Inflammatory macrophage treated with lipopolysaccharide for 1 hour (primary cell): ENCODE measurements at places on chromosomes 1 and 21.

GRCh38 chr1:228919914-228920313, 184.6 kb downstream of the RHOU start:
- no peak for DNase-seq

- DNase-seq: no peak
These were observed 693.4 kb downstream of the ADGRL2 start for GRCh38 chr1:82494117-82494516.

DNA sequence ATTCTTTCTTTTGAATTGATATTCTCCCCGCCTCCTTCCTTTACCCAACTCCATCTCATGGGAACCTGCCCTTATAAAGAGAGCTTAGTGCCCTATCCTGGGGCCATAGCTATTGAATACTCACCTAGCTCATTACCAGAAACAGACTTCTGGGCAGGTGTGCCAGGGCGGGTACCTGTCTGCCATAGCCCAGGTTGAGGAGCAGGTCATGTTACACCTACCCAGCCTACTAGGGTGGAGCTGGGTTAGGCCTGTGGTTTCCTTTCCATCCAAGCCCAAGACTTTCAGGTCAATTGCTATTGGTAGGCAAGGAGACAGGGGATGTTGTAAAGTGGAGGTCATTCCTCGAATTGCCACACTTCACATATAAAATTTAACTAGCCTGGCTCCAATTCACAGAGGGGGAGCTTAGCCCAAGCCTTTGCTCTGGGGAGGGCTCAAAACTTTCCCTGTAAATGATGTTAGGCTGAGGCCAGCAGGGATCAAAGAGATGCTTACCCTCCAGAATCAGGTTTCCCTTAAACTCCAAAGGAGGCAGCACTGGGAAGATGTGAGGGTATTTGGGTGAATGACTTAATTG, 87.1 kb upstream of the IPO9 start:
- no peak for DNase-seq

- no peak for DNase-seq
These were observed 131.8 kb downstream of the ACBD6 start for GRCh38 chr1:180370597-180370996.

DNA sequence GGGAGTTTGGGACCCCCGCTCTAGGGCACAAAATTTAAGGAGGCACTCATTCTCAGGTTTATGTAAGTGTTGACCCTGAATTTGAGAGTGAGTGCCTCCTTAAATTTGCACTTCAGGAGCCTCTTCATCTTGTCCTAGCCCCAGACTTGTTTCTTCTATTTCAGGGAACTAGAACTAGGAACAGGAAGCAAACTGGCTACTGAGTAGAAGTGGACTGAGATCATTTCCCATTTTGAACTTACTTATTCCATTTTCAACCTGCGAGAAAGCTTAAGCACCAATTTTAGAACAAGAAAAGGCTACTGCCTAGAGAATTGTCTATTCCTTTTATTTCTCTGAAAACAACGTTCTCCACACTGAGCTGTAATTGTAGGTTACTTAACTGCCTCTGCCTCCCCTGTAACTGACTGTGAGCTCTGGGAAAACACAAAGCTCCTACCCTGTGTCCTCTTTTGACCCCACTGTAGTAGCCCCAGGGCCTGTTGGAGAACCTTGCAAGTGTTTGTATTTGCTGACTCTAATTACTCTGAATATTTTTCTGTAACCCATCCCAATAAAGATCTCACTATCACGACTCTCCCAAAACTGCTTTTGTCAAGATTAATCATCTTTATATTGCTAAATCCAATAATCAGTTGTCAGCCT, 2.5 kb downstream of the PPT1 start:
- DNase-seq: peak; percentile 75

DNA sequence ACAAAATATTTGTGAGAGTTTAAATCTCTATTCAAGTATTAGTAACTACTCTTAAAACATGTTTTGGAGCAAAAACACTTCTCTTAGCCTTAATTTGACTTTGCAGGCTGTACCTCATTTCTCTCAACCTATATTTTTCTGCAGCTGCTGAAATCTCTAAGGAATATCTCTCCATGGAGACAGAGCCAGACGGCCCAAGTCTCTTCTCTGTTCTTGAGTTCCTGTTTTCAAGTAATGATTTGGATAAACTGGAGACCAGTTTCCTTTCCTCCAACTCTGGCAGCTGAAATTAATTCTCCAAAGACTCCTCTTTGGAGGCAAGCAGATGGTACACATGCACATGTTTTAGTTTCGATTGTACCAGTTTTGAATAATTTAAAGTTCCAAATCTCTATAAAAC, 659.7 kb upstream of the NEGR1 start:
- DNase-seq: no peak

- DNase-seq: no peak
These were observed 120.9 kb downstream of the USP25 start for GRCh38 chr21:15850645-15851044.

DNA sequence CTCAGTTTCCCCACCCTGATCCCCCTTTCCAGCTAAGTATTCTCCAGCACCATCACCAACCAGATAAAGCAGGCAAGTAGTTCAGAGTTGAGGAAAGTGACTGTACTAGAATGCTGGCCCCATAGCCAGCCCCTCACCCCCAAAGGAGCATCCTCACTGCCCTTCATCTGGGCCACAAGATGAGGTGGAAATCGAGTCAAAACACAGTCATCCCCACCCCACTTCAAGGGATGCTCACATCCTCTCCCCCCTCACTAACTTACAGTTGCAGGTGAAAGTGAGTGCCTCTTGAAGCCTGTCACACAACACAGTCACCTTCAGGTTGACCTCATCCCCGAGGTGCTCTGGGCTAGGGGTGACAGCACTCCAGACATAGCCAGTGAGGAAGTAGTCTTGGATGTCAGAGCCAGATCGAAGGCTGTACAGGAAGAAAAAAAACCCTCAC, 30.4 kb downstream of the PIK3C2B start:
- no peak for DNase-seq

- no peak for DNase-seq
These were observed 6.2 kb upstream of the BMP8A start for GRCh38 chr1:39485046-39485803.

- DNase-seq: no peak
These were observed 39.8 kb downstream of the MRPL39 start for GRCh38 chr21:25567472-25567871.

DNA sequence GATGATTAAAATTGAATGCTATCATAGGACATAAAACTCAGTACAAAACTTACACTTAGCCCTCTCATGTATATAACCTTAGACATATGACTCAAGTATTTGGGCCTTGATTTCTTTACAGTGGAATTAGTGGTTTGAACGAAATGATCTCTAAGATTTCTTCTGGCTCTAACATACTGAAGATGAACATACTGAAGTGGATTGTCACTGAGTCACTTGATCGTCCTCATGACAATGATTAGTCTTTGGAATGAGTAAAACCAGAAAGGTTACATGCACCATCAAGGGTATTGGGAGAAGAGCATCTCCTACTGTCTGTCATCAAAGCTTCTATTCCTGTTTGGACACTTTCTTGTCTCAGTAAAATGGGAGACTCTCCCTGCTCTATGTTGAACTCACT, 17.4 kb downstream of the FMN2 start:
- no peak for DNase-seq

GRCh38 chr1:174982971-174983689, 16.6 kb upstream of the CACYBP start:
- DNase-seq: peak; percentile 88

- DNase-seq: peak; percentile 17
These were observed 232.0 kb upstream of the VAMP3 start for GRCh38 chr1:7538849-7539768.

GRCh38 chr1:157600236-157600635, 2.4 kb upstream of the FCRL4 start:
- no peak for DNase-seq

DNA sequence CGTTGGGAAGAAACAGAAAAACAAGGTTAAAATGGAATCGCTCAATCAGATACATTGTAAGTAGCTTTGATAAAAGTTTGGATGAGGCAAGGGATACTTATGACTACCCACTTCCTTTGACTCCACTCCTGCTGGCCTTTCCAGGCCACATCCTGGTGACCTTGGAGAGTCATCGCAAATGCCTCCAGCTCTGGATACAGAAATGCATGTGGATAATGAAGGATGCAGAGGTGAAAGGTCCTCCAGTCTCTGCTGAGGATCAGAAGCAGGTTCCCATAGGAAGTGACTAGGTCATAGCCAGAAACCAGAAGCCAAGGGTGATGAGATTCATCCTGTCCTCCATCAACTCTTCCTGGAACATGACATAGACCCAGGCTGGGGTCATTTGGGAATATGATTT, 6.2 kb upstream of the CAMK1G start:
- DNase-seq: no peak

- no peak for DNase-seq
These were observed 545.9 kb downstream of the PLPP3 start for GRCh38 chr1:56033321-56034037.

DNA sequence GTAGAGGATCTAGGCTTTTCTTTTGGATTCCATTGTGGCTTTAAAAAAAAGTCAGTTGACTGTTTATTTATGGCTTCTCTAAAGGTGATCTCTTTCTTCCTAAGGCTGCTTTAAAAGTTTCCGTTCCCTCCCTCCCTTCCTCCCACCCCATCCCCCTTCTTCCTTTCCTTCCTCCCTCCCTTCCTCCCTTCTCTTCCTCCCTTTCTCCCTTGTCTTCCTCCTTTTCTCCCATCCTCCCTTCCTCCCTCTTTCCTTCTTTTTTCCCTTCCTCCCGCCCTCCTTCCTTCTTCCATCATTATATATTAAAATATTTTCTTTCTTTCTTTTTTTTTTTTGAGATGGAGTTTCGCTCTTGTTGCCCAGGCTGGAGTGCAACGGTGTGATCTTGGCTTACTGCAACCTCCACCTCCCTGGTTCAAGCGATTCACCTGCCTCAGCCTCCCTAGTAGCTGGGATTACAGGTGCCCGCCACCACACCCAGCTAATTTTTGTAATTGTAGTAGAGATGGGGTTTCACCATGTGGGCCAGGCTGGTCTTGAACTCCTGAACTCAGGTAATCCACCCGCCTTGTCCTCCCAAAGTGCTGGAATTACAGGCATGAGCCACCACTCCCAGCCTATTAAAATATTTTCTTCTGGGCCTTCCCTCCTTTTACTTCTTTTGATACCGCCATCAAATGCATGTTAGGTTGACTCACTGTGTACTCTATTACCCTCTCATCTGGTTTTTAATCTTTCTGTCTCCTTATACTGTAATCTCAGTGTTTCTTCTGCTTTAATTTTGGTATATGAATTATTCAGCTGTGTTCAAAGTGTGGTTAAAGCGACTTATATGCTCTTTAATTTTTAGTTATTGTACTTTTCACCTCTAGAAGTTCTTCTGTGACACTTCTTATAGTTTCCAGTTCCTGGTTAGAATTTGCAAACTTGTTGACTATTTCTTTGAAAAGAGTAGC, 59.2 kb upstream of the ATP5PO start:
- DNase-seq: no peak

DNA sequence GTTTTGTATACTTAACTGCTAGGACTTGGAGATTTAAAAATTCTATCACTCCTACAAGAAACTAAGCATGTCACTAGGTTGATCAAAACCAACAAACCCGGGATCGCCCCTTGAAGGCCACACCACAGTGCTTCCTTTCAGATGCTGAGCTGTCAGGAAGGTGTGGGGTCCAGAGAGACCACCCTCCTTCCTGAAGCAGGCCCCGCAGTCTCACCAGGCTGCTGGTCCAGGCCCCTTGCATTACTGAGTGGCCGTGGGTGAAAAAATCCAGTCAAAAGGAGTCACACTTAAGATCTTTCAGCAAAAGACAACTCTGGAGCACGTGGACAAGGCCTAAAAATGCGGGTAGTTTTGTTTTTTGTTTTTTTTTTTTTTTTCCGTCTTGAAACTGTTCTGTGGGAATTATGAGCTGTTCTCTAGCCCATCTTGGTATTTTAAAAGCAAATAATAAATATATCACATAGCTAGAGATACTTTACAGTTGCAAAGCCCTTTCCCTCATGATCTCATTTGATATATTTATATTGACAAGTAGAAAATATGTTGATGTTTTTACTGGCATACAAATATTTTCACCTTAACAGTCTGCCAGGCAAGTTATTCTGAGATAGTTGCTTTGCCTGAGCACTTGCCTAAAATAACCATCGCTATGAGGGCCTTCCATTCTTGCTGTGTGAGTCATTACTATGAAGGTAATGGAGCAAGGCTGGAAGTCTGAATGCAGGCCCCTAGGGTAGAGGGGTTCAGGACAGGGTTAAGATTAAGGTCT, 73.1 kb upstream of the EDEM3 start:
- DNase-seq: no peak

- no peak for DNase-seq
These were observed 354.6 kb downstream of the MATN1 start for GRCh38 chr1:30368651-30369240.

DNA sequence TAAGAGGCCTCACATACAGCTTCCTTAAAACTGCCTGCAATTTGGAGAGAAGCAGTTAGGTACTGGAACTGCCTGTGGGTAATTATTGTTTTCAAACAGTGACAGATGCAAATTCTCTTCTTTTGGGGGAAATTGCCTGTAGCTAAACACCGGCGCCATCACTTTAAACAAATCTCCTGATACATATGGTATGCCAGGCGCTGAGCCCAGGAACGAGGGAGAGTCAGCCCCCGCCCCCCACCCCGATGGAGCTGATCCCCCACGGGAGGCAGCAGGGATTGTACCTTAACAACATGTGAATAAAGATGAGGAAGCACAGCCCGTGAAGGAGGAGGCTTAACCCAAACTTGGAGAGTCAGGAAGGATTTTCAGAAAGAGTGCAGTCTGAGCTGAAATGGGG, 7.1 kb downstream of the TMEM51 start:
- DNase-seq: no peak

DNA sequence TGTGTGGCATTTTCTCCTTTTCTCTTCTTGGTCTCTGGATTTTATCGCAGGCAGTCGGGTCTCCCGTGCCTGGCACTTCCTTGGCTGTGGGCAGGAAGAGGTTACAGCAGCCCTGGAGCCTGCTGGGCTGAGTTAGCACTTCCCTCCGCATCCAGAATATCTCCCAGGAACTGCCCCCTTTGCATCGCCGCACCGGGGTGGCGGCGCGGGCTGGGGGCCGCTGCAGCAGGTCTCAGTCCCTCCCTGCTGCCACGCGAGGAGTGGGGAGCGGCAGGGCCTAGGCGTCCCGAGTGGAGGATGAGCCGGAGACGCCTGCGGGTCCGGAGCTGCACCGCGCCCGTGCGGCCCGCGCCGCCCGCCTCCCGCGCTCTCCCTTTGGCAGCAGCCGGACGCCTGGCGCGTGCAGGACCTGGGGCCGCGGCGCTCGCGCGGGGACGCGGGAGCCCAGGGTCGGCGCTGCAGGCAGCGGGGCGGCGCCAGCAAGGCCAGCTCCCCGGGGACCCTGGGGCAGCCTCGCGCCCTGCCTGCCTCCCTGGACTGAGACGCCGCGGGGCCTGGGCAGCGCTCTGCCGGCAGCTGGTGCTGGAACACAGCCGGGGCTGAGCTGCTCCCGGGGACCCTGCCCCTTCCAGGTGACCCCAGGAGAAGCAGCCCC, 192.8 kb downstream of the PRDM2 start:
- DNase-seq: no peak

DNA sequence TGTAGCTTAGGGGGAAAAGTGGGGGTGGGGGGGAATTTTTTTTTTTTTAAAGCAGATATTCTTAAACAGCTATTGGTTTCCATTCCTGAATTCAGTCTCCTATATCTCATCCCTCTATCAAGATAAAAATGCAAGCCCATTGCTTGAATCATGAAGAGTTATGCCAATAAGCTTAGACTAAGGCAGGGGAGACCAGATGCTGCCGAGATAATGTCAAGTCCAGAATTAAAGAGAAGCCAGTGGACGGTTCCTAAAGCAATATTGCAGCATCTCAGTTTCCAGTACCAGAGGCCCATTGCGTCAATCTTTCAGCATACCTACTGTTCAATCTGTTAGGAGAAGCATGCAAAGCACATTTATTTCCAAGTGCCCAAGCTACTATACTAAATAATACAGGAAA, 309.4 kb downstream of the BARHL2 start:
- no peak for DNase-seq

GRCh38 chr21:40130476-40130875, 263.2 kb downstream of the PCP4 start:
- no peak for DNase-seq
